ENCODE measurements at places on chromosomes 16 and 17.

GRCh38 chr16:84117494-84117843, 727 bp upstream of the MBTPS1 start:
- DNase-seq, result no peak

DNA sequence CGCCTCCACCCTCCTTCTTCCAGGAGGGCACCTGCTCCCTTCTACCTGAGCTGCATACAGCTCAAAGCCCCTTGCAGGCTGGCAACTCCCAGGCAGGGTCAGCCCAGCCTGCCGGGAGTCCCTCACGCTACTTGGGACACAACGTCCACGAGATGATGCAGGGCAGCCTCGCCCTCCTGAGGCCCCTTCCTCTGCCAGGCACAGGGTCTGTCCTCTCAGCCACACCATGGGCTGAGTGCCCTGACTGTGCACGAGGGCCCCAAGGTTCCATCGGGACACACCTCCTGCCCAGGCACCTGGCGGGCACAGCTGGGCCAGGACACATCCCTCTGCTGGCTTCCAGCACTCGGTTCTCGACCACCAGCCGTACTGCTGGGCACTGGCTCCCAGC, 30.9 kb upstream of the ZC3H18 start:
- DNase-seq, result no peak

- DNase-seq, result no peak
Observed at GRCh38 chr16:68281368-68282063, 17.2 kb downstream of the SLC7A6 start.

DNA sequence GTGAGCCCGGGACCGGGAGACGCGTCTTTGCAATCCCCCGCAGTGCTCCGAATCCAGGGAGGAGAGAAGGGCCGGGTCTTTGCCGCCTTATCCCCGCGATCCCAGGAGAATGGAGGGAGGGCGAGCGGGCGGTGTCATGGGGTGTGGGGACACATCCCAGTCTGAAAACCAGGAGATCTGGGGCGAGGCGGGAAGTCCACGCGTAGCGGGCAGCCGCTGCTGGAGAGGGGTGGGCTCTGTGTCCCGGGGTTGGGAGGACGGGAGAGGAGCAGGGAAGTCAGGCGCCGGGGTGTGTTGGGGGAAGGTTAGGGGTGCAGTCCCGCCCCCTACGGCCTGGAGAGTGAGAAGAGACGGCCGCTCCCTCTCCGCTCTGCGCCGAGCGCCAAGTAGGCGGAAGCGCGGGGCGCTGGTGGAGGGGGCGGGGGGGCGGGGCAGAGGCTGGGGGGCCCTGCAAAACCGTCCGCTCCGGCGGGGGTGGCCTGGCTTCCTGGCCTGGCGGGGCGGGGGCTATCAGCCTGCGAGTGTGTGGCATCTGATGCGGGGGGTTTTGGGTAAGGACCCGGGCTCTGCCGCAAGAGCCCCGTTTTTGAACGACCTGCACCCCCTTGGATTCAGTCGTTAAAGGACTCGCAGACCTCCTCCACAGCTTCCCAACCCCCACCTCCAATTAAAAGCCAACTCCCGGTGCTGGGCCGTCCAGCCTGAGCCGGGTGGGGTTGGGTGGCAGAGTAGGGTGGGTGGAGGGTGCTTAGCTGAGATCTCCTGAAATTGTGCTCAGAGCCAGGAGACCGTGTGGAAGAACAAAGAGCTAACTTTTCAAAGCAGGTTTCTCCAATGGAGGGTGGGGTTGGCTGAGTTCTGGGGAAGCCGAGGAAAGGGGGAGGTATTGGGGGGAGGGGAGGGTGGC, 654 bp downstream of the LASP1 start:
- DNase-seq, result peak; percentile 52

- no peak for DNase-seq
Observed at GRCh38 chr17:78596871-78597764, 19.9 kb upstream of the DNAH17 start.

DNA sequence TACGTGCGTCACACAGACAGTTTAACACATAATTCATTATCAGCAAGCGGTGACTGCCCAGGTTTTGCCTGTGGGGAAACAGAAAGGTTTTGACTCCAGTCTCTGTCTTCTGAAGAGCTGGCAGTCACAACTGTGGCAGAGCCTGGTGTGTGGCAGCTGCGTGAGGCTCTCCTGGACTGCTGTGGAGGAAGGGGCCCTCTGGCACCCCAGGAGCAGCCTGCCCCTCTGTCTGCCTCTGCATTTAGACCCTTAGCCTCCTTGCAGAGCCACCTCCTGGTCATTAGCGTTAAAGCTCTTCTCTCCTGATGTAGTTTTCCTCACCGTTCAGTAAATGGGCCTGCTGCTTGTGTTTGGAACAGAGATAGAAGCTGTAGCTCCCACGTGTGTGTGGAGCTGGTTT, 10.9 kb downstream of the RAB40C start:
- DNase-seq, result no peak
